ENCODE measurements at places on chromosomes 7 and 10.

DNA sequence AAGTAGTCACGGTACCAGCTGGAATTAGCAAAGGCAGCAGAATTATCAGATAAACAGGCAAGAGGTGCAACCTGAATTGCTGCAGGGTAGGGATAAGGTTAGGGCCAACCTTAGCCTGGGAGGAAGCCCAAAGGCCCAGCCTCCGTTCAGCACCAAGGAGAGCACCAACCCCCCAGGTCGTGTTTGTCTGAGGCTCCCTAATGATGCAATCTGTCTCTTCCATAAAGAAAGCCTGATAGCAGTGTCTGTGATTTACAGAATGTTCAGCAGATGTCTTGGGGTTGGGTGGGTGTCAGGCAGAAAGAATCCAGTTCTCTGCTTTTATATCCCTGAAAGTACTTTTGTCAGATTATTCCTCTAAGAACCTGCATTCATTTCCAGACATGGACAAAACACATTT, 328.4 kb upstream of the AOAH start:
- DNase-seq: no peak

DNA sequence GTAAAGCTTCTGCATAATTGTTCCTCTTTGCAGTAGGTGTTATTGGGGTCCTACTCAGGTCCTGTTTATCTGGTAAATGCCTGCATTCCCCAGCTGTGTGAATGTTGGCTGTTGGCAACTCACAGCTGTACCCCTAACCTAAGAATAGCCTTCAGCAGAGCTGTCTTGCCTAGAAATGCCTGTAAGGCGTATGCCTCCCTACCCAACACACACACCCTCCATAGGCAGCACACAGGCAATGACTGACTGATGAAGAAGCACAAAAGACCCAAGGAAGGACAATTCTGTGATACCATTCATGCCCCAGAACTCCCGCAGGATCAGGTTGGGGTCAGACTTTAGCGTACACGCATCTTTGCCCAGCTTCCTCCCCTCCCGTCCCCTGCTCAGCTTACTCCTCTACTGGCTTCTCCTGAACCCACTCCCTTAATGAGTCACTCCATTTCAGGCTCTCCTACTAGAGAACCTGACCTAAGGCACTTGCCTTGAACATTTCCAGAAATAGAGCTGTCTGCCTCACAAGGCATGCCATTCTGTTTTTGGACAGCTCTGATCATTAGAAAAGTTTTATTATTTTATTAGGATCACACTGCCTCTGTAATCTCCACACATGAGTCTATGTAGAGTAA, 99.2 kb upstream of the PIK3CG start:
- DNase-seq: no peak

DNA sequence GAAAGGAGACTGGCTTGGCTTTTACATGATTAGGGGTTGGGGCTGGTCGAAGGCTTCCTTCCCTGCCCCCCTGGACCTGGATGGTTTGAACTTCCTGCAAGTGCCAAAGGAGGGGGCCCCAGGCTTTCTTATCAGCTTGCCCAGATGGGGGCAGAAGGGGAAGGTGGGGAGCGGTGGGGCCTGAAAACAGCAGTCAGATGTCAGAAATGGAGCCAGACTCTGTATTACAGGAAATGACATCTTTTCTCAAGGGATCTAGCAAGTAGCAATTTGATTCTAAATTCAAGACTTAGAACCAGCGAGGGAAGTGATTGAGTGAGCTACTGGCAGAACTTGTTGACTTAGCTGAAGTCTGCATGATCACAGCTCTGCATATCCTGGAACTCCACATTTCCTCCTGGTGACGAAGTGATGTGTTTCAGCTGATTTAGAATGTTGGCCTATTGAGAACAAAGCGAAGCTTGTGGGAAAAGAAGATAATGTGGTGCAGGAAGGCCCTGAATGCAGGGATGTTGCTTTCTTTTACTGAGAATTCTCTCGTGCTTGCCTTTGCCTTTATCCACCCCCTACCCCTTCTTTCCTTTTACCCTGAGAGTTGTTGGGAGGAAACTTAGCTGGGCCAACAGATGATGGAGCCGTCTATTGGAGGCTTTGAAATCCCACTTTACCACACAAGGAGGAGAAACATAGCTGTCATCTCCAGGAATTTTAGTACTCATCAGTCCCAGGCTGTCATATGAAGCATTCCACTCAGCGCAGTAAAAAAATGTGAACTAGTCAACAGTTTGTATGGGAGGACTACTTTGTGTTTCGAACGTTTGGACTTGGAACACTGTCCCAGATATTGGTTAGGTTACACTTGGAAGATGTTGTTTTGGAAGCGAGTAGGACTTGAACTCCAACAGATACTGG, 43.2 kb downstream of the CCNY start:
- DNase-seq: no peak

DNA sequence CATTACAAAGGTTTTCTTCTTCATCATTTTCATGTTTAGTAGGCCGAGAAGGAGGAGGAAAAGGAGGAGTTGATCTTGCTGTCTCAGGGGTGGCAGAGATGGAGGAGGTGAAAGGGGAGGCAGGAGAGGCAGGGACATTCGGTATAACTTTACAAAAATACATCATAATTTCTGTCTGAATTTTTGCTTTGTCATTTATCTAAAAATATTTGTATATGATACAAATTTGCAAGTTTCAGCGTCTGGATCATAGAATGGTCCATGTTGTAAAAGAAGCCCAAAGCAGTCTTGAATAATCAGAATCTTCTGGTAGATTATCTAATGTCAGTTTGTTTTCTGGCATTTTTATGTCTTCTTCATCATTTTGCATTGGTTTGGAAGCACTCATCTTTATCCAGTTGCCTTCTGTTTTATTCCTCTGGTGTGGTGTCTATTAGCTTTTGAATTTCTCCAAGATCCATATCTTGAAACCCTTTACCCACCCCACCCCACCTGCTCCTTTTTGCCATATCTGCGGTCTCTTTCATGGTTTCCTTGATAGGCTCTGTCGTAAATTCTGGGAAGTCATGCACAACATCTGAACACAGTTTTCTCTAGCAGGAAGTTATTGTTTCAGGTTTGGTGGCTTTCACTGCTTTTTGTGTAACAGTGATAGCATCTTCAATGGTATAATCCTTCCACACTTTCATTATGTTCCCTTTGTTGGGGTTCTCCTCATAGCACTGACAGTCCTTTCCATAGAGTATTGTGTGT, 95.0 kb downstream of the ST7 start:
- DNase-seq: no peak

DNA sequence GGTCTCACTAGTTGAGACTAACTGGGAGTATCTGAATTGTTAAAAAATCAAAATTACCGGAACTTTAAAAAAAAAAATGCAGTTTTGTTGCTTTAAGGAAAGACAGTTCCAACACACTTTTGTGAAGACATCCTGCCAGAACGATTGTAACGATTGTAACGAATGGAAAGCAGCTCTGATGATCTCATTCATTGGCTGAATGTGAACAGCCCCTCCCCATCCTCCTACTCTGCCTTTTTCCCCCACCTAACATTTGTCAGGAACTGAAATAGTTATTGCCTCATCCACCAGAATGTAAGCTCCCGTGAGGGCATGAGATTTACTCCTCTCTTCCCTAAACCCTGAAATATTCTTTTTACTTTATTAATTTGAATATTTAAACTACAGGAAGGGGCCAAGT, 23.1 kb upstream of the ZC3HAV1L start:
- DNase-seq: no peak

DNA sequence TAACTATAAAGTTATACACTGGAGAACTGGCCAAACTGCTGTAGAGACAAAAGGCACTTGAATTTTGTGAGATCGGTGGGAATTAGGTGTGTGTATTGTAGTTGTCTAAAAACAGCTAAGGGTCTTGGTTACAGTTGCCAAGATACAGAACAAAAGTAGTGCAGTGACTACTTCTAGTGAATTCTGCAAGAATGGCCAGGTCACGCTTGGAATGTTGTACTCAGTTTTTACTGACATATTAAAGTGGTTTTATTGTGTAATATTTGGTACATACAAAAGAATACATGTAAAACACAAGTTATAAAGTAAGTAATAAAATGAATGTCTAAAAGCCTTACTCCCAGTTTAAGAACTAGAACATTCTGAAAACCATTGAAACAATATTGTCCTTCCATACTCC, 42.4 kb downstream of the PRPF18 start:
- DNase-seq: no peak

GRCh38 chr10:113103131-113103840, 153.2 kb downstream of the TCF7L2 start:
- DNase-seq: no peak

- DNase-seq: peak; percentile 28
Observed at GRCh38 chr10:11684717-11685645, 57.2 kb upstream of the ECHDC3 start.

DNA sequence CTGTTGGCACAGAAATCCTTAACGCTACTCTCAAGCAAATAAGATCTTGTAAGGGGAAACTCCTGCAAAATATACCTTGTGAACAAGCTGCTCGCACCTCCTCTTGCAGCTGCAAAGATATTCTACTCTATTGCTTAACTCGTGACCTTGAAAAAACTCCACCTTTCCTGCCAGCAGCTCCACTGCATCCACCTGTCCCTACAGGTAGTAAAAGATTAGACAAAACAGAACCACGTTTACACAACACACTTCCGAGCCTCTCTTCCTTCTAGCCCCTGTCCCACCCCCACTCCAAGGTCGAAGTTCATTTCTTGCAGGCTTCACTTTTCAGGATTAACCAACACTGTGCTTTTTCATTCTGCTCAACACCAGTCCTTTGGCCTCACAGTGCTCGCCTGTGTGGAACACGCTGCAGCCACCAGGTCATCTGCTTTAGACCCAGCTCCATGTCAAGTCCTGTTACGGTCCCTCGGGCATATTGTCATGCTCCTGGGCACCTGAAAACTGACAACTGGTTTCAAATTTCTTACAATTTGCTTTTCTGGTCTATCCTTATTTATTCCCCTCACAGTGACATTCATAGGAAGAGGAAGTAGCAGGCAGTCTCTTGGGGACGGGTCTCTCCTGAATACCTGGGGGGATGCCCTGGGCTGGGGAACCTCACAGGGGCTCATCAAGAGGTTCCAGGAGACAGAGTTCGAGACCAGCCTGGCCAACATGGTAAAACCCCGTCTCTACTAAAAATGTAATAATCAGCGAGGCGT, 165.8 kb upstream of the KLF14 start:
- no peak for DNase-seq

DNA sequence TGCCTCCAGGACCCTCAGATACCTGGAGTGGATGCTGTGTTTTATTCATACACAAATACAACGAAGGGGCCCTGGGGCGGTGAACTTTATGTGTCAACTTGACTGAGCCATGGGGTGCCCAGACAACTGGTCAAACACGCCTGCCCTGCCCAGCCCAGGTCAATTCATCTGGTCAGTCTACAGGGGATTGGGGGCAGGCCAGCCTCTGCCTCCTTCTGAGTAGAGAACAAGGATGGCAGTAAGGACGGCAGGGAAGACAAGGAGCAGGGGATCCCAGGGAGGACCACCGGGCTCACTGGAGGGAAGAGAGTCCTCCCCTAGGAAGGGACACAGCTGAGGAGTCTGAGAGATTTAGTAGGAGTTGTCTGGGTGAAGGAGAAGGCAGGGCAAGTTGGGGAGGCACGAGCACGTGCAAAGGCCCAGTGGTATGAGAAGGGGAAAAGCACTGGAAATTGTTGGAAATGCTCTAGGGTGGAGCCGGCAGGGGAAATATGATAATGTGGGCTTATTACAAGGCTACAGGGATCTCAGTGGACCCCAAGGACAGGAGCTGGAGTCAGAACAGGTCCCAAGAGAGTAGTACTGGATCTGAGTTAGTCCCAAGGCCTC, 63.4 kb downstream of the MYL10 start:
- DNase-seq: no peak

GRCh38 chr7:38327637-38328036, 54.2 kb upstream of the TARP start:
- DNase-seq: no peak

GRCh38 chr10:124653811-124654651, 90.1 kb downstream of the FAM53B start:
- DNase-seq: no peak

GRCh38 chr7:70669854-70670253, 462.1 kb upstream of the GALNT17 start:
- no peak for DNase-seq

- DNase-seq: no peak
Observed at GRCh38 chr10:132462463-132463332, 65.7 kb downstream of the PWWP2B start.

DNA sequence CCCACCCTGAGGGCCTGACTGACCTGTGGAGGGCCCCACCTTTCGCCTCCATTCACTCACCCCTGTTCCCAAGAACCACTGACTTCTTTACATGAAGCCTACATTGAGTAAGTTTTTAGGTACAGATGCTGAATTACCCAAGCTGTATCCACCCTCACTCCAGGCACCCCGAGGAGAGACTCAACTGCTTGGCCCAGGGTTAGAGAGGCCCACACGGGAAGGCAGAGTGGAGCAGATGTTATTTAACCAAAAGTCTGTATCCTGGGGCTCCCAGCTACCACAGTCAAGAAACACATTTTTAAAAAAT, 213.1 kb upstream of the FRMD4A start:
- DNase-seq: no peak

DNA sequence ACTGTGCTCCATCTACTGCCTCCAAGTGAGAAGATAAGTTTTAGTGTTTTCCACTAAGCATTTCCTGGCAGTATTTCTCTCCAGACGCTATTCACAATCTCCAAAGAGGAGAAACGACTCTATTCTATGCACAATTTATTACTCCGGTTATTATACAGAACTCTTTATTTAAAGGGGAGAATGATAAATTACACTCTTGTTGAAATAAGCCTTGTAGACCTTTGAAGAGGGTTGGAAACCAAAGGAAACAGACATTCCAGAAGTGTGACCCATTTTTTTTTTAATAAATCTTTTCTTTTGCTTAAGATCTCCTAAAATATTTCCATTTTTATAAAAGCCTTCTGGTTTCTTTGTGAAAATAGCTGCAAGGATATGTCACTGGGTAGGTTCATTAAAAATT, 76.1 kb upstream of the HDAC9 start:
- DNase-seq: no peak

GRCh38 chr10:97307866-97308780, 10.9 kb upstream of the FRAT1 start:
- no peak for DNase-seq

- DNase-seq: no peak
Observed at GRCh38 chr7:140489026-140489359, 9.7 kb upstream of the MKRN1 start.

DNA sequence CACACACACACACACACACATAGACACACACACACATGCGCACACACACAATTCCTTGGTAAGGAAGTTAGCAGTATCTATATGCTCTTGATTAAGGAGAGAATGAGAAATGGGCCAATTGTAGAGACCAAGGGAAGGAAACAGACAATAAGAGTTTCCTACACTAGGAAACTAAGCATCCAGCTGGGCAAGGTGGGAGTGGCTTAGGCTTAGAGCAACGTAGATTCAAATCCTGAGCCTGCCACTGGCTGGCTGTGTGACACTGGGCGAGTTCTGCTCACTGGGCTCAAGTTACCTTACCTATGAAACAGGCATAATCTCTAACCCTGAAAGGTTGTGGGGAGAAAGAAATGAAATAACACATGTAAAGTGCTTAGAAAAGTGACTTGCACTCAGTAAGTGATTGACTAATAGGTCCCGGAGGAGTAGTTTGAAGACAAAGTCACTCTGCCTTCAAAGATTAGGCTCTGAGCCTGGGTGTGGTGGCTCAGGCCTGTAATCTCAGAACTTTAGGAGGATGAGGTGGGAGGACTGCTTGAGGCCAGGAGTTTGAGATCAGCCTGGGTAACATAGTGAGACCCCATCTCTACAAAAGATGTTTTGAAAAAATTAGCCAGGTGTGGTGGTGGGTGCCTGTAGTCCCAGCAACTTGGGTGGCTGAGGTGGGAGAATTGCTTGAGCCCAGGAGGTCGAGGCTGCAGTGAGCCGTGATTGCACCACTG, 701.4 kb downstream of the PARD3 start:
- DNase-seq: no peak

GRCh38 chr10:131982185-131982756, 548 bp upstream of the BNIP3 start:
- no peak for DNase-seq
